Renal cortical epithelial cell (primary cell): ENCODE measurements at places on chromosomes 2 and 18.

DNA sequence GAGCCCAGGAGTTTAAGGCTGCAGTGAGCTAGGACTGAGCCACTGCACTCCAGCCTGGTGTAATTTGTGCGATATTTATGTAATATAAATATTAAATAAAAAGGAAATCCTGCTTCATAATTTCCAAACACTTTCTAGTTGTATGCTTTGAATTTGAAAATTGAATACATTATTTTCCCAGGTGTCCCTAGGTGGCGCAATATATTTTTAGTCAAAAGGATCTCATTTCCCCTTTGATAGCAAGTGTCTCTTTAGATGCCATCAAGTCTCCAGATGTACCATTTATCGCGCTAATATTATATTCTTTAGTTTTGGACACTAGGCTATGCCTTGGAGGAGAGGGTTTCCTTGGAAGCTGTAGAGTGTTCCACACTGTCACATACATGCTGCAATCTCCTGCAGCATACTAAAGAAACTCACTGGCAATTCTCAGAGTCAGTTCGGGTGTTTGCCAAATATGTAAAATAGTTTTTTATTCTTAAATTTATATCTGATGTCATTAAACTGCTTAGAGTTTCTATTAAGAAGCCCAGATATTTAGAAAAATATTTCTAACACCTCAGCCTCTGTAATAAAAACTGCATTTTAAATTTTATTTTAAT is 5.6 kb upstream of the WDR7 start:
- peak; percentile 20 for DNase-seq

DNA sequence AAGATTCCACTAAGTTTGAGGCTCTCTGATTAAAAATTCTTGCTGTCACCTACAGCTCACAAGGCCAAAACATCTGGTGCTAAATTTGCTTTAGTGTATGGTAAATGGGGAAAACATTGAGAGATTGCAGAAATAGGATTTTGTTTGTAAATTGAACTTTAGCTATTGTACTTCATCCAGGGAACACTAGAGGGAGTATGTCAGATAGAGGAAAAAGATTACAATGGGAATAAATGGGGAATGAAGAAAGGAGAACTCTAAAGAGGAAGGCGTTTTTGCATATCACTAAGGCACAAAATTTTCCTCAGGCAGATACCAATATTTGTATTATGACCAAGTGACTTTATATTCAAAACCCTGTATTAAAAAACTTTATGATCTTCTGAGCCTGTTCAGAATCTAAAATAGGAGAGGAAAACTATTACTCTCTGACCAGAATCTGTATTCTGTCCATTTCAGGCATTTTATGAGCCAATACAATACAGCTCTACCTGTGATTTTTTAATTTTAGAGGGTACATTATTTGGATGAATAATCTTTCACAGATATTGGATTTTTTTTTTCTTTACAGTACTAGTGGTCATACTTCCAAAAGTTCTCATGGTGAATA is 52.3 kb upstream of the ITGB6 start:
- peak; percentile 72 for DNase-seq

DNA sequence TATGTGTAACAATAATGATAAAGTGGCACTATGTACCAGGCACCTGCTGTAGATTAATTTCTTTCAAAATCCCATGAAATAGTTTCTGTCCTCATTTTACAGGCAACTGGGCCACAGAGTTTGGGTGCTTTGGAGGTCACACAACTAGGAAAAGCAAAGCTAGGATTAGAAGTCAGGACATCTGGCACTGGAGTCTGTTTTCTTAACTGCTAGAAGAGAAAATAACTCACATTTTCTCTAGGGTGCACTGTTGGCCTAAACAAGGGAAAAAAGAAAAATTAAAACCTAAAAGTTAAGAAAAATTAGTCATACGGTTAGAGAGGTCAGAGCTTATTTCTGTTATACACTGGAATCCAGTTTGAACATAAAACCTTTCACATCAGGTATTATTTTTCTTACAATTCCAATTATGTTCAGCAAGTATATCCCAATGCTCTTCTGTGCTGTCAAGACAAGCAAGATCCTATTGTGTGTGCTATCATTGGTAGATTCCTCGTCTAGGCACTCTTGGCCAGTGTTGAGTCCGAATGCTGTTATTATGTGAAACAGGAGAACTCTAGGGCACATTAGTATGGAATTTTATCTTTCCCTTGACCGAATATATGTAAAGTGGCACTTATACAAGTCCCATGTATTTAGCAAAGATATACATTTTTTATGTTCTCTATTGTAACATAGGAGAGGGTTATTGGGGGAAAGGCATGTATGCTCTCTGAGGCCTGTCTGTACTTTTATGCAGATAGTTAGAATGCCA is 1.5 kb upstream of the OSGEPL1 start:
- no peak for DNase-seq

- DNase-seq = peak; percentile 86
These were observed 83.9 kb downstream of the AAK1 start for GRCh38 chr2:69559442-69560146.

GRCh38 chr2:179447839-179448447 is 183.3 kb upstream of the SESTD1 start:
- no peak for DNase-seq

- peak; percentile 64 for DNase-seq
These were observed 11.0 kb upstream of the NCKAP5 start for GRCh38 chr2:133579274-133579673.

DNA sequence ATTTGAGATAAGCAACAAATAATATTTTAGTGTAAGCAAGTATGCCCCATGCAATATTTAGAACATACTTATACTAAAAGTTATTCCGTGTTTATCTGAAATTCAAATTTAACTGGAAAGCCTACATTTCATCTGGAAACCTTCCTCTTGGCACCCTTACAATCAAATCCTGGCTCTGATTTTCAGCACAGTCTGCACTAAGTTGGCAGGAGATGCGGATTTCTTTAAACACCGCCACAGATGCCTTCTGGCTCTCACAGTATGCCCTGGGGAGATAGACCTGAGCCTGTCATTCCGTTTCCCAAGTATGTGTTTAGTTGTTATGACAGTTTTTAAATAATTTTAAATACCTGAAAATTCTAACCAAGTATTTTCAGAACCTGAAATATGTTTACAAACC is 7.3 kb upstream of the MLPH start:
- no peak for DNase-seq

- no peak for DNase-seq
These were observed 464.7 kb downstream of the MEIS1 start for GRCh38 chr2:66899648-66900047.

GRCh38 chr2:148745151-148745851 is 100.8 kb downstream of the EPC2 start:
- DNase-seq = no peak

GRCh38 chr2:168434146-168434545 is 21.9 kb upstream of the CERS6 start:
- no peak for DNase-seq

GRCh38 chr2:132909427-132909826 is 239.4 kb upstream of the LYPD1 start:
- DNase-seq = peak; percentile 4

- DNase-seq = no peak
These were observed 652 bp downstream of the SH3YL1 start for GRCh38 chr2:263022-263738.

- DNase-seq = no peak
These were observed 43.1 kb upstream of the IL1R2 start for GRCh38 chr2:101948625-101949155.

DNA sequence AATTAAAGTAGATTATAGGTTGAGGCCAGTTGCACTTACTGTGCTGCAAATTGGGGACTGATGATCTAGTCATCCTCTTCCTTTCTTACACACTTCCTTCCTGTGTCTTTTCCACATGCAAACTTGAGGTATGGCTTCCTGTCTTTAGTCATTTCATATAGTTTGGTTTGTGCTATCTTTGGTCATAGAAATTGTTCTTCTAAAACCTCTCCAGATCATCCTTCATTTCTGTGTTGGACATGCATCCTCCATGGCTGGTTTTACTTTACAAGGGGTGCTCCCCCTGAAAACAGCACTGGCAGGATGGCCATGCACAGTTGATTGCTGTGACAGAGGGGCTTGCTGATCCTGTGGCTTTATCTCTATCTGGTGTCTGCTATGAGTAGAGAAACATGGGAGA is 36.5 kb downstream of the MGAT5 start:
- DNase-seq = no peak

- DNase-seq = no peak
These were observed 18.8 kb downstream of the ZNF385B start for GRCh38 chr2:179842498-179843153.

DNA sequence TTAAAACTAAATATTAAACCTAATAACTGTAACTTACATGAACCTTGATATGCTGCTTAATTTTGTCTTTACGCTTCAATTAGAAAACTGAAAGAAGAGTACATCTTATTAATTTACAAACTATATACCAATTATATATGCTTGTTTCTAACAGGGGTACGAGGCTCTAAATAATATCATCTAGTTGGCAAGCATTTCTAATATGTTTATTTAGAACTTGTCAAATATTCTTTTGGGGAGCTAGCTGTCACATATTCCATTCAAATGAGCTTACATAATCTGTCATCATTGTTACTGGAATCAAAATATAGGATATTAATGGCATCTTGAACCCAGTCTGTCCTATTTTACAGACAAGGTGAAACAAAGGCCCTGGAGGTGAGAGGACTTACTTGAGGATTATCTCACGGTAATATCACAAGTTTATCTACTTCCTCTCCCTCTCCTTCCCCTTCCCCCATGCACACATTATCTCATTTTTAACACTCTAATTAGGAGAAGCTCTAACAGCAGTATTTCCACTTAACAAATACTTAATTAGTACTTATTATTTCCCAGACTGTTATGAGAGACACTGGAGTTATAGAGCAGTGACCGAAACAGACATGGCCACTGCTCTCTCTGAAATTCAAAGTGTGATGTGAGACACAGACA is 3.5 kb downstream of the PRKD3 start:
- no peak for DNase-seq

GRCh38 chr2:120189189-120189588 is 34.0 kb downstream of the TMEM185B start:
- DNase-seq = peak; percentile 28
